ENCODE measurements at places on chromosomes 4 and X. TPM values are rescaled to one million over a fixed set of nuclear protein-coding genes. Genes with fewer than 3 reads are reported as not detected.

The SPANXD gene
- not detected for total RNA-seq

The GPC3 gene
- 43.0 TPM for total RNA-seq

The ADH1C gene
- total RNA-seq: 9.3 TPM

DNA sequence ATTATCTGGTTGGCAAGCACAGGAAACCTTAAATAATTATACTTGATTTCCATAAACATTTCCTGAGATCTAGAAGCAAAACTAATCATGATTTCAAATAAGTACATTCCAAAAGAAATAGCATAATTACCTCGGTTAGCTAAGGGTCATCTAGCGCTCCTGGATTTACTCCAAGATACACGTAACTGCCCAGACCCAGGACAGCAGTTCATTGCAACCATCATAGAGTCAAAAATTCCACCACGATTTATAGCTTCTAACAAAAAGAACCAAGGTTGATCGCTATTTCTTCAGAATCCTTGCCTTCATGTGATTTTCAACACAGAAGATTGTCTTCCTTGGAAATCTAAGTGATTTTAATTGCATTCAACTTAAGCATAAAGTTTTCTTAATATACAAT, 1235.5 kb upstream of the TENM3 start:
- no peaks in the 10 kb centered on the region for H3K27me3 ChIP-seq
- H3K27ac ChIP-seq: no peak overlapping the region
- H3K4me1 ChIP-seq: no peaks in the 10 kb centered on the region
- no peak overlapping the region for H3K4me3 ChIP-seq

- no peak overlapping the region for H3K27ac ChIP-seq
- no peaks in the 10 kb centered on the region for H3K36me3 ChIP-seq
- H3K4me3 ChIP-seq: no peak overlapping the region
- H3K27me3 ChIP-seq: no peaks in the 10 kb centered on the region
Measured at GRCh38 chrX:121733514-121733913, 686.1 kb downstream of the GLUD2 start.

- H3K4me3 ChIP-seq: no peak overlapping the region
- DNase-seq: no peak
- no peaks in the 10 kb centered on the region for H3K36me3 ChIP-seq
- H3K27ac ChIP-seq: no peak overlapping the region
- no peaks in the 10 kb centered on the region for H3K4me1 ChIP-seq
Measured at GRCh38 chrX:41695426-41695825, 6.7 kb downstream of the GPR34 start.

Measured in kidney (tissue), 22 donors.